ENCODE measurements at places on chromosomes 1 and 21.

GRCh38 chr21:44867999-44868700 is 5.3 kb downstream of the PTTG1IP start:
- no peak for DNase-seq

DNA sequence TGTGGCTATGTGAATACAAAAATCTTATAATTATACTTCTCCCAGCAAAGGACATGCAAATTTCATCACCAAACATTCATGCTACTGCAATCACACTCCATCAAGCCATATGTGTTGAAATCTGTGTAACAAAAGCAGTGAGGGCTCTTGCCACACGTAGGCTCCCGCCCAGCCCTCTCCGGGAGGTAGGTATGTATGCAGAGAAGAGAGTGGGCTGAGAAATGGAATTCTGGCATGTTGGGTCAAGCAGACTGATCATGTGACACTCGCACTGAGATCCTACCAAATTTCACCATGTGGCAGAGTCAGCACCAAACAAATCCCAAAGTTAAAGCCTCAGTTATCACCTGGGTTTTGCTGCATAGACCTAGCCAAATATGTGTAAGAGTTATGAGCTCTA is 49.7 kb downstream of the APP start:
- DNase-seq: peak; percentile 87

DNA sequence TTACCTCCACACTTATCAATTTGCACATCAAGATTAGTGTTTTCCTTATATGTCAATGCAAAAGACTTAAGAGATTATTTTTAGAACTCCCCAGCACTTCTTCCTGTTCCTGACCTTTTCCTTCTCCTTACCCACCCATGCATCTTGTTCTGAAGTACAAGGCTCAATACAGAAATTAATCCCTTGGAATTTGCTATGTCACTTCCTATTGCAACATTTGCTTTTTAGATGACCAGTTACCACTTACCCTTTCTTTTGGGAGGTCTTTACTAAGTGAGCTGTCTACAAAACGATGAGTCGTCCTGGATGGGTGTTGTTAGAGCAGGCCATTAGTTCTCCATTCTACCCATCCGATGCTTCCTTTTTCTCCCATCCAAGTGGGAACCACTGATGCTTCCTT is 221.2 kb downstream of the FMN2 start:
- peak; percentile 61 for DNase-seq

GRCh38 chr1:89995598-89996449 is 914 bp downstream of the ZNF326 start:
- no peak for DNase-seq

GRCh38 chr1:31549809-31550620 is 26.3 kb upstream of the TINAGL1 start:
- no peak for DNase-seq
